ENCODE measurements at places on chromosomes 2 and 18.

GRCh38 chr2:174664084-174664759 lies 66.6 kb upstream of the WIPF1 start:
- no peak for DNase-seq

DNA sequence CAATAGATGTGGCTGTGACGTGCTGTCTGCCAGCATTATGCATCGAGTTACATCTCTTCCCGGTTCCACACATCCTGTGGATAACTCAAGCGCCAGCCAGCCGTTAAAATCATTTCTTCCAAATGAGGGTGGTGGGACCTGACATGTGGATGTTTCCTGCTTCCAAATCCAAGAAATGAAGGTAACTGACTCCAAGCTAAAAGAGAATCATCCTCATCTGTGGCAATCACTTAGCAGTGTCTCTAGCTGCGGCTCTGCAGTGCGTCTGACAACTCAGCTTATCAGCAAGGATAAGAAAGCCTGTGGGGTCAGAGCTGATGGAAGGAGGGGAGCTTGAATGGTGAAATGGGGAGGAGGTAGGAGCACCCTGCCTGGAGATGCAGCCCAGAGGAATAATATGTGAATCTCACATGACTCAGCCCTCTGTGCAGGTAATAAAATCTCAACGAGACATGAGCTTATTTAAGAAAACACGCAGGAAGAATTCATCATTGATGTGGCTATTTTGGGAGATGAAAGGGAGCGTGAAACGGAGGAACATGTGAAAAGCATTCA lies 382.2 kb upstream of the TRIB2 start:
- DNase-seq: no peak

GRCh38 chr2:84395820-84396219 lies 63.3 kb downstream of the SUCLG1 start:
- DNase-seq: no peak

DNA sequence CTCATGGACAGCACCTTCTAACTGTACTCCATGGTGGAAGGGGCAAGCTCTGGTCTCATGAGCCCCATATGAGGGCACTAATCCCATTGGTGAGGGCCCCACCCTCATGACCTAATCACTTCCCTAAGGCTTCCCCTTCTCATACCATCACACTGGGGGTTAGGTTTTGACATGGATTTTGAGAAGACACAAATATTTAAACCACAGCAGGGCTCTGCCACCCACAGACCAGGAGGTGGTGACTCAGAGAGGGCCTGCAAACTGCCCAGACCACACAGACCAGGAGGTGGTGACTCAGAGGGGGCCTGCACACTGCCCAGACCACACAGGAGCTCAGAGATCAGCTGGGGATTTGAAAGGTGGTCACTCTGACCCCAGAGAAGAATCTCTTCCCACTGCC lies 222.0 kb downstream of the KLHL29 start:
- no peak for DNase-seq

DNA sequence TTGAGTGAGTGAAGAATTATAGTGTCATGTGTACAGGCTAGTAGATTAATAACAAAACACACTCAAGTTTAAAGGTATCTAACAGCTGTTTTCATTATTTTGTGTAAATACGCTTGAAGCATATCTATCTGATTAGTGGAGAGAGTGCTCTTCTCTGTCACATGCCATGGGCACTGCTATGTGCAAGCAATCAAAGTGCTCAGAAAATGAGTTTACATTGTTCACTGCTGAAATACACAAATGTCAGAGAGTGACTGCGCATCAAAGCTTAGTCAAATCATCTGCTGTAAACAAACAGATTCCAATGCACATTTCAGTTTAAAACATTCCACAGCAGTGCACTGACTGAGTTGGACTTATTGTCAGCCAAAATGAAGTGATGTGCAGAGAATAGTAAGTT lies 423.4 kb downstream of the ZEB2 start:
- no peak for DNase-seq

- DNase-seq: no peak
Measured at GRCh38 chr18:76975577-76976110, 153.3 kb downstream of the ZNF236 start.

DNA sequence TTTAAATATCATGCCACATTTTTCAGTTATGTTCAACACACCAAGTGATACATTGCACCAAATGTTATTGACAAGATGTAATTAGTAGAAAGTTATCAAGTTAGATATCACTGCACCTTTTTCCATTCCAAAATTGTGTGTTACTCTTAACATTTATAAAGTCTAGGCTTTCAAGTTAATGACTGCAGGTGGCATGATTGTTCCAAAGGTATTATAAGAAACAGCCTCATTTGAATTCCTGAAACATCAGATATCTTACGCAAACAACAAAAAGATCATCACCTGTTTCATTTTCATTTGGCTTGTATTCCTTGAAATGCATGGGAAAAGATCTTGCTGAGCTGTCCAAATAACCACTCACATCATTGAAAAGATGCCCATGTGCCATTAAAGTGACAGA lies 1528.2 kb upstream of the ZEB2 start:
- DNase-seq: no peak

DNA sequence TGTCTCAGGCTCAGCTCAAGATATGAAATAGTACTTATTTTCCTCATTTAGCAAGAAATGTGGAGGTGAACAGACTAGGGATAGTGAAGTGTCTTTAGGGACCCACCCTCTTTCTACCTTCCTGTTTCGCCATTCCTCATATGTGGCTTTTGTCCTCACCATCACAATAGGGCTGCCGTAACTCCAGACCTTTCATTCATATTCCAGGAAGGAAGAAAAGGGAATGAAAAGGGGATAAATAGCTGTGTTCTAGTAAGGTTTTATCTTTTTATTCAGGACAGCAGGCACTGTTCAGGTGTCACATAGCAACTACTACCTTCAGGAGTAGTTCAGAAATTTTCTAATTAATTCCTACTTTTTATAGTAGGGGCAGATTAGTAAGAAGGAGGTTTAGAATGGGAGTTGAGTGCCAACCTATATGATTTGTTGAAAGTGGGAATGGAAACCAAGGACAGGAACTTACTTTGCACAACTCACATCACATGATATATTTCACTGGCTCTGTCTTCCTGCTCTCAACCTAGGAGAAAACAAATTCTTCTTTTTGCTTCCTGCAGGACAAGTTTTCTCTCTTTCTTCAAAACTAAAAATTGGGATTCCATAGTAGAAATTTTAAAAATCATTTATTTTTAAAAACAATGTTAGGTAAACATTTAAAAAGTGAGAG lies 36.0 kb upstream of the HDAC4 start:
- no peak for DNase-seq

DNA sequence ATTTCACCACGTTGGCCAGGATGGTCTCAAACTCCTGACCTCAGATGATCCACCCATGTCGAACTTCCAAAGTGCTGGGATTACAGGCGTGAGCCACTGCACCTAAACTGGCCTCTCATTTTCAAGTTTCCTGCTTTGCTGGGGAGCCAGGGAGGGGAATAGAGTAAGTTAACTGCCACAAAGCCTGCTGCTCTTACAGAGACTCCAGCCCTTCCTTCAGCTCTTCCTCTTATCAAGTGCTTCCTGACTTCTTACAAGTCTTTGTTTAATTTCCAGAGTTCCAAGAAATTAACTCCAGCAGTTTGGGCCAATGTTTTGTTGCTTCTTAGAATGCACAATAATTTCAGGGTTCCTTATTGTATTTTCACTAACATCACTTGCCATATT lies 24.3 kb upstream of the UBE2F start:
- DNase-seq: no peak

GRCh38 chr2:230774348-230774951 lies 61.8 kb downstream of the CAB39 start:
- no peak for DNase-seq

DNA sequence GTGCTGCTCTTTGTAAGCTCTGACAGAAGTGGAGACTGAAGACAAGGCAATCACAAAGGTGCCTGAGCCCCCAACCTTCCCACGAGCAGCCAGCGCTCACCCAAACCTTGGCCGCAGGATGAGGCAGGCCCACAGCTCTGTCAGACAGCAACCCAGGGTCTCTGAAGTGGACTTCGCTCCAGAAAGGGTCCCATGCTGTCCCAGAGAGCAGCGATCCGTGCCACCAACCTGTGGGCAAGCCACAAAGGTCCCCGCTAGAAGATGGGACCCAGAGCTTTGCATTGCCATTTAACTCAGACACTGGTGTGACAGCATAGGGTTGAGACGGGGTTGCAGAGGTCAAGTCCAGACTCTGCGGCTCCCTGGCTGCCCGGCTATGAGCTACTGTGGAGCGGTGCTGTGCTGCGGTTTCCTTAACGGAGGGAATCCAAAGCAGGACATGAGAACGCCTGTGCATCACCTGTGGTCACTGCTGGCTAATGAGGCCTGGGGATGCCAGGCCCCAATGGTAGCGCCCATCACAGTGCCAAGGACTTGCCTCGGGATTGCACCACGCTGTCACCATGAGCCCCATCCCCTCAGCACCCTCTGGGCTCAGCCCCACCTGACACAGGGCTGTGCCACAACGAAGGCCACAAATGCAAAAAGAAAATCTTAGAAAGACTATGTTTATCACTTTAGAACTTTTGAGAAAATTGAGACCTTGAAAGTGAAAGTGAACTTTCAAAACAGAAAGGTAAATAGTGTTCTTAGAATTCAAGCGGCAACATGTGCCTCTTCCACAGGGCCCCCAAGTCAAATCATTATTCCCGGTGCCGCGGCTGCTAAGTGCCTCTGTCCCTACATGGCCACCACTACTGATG lies 103.4 kb downstream of the HDAC4 start:
- DNase-seq: no peak

DNA sequence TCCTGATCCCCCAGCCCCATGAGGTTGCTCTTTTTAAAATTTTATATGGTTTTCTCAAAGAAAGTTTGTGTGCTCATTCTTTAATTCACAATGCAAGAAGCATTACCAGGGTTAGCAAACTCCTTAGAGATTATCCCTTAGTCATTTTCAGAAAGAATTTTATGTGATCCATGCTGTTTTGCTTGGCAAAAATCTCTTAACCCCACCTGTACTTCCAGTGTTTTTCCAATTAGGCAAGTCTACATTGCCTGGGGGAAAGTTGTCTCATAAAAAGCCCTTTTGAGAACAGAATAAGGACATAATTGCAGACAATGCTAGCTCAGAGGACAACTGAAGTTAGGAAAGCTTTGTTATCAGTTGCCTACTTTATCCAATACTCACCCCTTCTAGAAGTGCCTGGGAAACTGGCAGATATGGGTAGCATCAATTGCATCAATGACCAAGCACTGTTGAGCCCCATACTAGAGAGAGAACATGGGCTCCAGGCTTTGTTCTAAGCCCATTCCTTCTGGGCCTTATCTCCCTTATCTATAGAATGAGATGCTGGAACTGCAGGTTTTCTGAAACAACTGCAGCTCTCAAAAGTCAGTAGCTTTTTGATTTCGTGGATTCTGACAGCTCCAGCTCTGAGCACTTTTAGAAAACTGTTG lies 265.9 kb upstream of the SPHKAP start:
- DNase-seq: no peak

DNA sequence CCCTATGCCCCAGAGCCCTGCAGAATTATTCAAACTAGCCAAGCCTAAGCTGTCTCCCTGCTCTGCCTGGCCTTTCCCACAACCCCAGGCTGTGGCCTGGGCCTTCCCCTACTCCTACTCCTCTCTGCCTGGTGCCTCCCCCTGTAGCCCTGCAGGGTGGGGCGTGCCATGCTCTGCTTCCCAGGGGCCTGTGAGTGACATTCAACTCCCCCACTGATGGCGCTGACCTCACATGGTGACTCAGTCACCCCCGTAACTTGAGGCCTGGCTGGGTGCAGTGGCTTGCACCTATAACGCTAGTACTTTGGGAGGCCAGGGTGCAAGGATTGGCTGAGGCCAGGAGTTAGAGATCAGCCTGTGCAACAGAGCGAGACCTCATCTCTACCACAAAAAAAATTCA lies 60.6 kb downstream of the KIF1A start:
- no peak for DNase-seq

- no peak for DNase-seq
Measured at GRCh38 chr2:20977520-20978180, 66.2 kb downstream of the APOB start.

DNA sequence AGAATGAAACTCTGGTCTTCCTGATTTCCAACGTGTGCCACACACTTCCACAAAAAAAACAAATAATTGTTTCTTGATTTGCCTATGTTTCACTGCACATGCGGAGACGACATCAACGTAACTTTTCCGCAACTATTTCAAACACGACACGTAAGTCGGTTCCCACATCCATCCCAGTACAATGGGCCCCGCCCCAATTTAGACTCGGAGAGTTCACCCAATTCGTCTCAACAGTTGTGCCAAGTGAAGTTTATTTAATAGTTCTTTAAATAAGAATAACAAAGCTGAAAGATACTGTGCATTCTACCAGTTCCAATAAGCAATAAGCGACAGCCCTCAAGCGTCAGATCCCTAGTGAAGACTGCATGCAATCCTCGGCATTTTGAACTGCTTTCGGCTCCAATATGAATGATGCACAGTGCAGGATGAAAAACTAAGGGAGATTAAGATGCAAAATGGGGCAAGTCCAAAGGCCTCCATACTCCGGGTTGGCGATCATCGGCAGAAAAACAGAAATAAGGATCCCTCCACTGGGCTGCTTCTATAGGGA lies 664 bp downstream of the CCT4 start:
- no peak for DNase-seq

DNA sequence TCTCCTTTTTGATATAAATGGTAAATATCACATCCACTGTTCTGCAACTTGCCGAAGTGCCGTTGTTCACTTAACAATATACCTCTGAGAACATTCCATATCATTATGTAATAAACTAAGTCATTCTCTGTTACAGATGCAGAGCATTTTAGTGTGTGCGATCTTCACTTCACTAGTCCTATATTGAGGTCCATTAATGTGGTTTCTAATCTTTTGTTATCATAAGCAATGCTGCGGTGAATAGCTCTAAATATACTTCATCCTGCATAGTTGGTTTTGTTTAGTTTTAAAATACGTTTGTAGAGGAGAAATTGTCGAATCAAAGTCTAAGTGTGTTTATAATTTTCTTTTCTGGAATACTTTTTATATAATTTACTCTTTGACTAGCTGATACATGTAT lies 280.3 kb upstream of the TRIB2 start:
- DNase-seq: no peak

DNA sequence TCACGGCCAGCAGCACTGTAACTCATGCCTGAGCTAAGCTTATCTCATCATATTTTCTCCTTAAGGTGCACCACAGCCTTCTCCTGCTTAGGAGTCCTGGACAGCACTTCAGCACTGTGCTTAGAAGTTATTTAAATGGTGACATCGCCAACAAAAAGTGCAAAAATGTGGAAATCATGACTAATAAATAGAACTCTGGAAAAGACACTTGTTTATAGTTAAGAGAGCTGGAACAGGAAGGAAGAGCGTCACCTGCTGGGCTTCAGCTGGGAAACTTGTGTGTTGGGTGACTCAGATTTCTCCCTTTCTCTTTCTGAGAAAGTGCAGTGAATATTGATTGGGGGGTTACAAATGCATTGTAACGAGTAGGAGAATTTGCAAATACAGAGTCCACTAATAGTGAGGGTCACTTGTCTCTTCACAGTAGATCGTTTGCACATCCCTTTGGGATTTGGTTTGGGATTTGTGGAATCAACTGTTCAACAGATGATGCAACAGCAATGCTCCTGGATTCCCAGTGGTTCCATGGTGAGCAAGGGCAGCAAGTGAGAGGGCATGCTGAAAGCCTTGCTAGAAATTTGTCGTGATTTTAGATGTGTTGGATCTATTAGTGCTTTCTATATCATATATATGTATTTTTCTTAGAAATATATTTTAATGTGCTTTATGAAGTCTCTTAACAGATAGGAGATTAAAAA lies 84.2 kb downstream of the DOK6 start:
- DNase-seq: no peak
